Activated CD4-positive, alpha-beta T cell treated with anti-CD3 and anti-CD28 coated beads, Interleukin-2, amount 10 ng/mL, durations not matched to agents 7 days and 5 days (primary cell): ENCODE measurements at places on chromosomes 7 and 10. TPM values are rescaled to one million over a fixed set of nuclear protein-coding genes. Genes with fewer than 3 reads are reported as not detected.

CALCR gene
- total RNA-seq = not detected

GRCh38 chr7:74173074-74173473, 1.1 kb upstream of the EIF4H start:
- no peak for DNase-seq
- peaks cover 38% of the 10 kb centered on the region for H3K4me1 ChIP-seq
- H3K27ac ChIP-seq = peak overlapping the region; percentile 84
- H3K4me3 ChIP-seq = peak overlapping the region; percentile 85
- H3K27me3 ChIP-seq = no peaks in the 10 kb centered on the region

- H3K27me3 ChIP-seq = no peaks in the 10 kb centered on the region
- peaks cover 42% of the 10 kb centered on the region for H3K4me1 ChIP-seq
- DNase-seq = no peak
- peak overlapping the region; percentile 98 for H3K27ac ChIP-seq
- peak overlapping the region; percentile 89 for H3K4me3 ChIP-seq
Observed at GRCh38 chr7:97118306-97118917, 914 bp downstream of the SDHAF3 start.

GRCh38 chr10:112980937-112981336, 30.9 kb downstream of the TCF7L2 start:
- no peak overlapping the region for H3K27ac ChIP-seq
- peaks cover 7% of the 10 kb centered on the region for H3K4me1 ChIP-seq
- no peaks in the 10 kb centered on the region for H3K36me3 ChIP-seq
- peaks cover 68% of the 10 kb centered on the region for H3K27me3 ChIP-seq

- H3K27ac ChIP-seq = no peak overlapping the region
- no peaks in the 10 kb centered on the region for H3K4me1 ChIP-seq
- no peaks in the 10 kb centered on the region for H3K27me3 ChIP-seq
- no peak for DNase-seq
- H3K36me3 ChIP-seq = no peaks in the 10 kb centered on the region
- H3K4me3 ChIP-seq = no peak overlapping the region
Observed at GRCh38 chr10:118812393-118812740, 57.6 kb upstream of the CACUL1 start.

DNA sequence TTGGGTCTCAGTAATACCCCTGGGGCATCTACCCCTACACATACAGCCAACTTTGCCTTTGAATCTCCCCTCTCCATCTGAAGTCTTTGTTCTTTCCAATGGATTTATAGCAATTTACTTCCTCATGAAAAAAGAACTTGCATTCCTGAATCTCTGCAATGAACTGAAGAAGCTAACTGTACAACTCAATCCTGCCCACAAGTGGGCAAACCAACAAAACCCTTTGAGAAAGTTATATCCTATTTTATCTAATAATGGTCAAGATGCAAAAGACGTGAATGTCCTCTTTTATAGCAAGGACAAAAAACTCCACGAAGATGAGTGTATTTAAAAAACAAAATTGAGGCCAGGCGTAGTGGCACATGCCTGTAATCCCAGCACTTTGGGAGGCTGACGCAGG, 991.3 kb downstream of the LRMDA start:
- H3K36me3 ChIP-seq = no peaks in the 10 kb centered on the region
- H3K27ac ChIP-seq = no peak overlapping the region
- no peak for DNase-seq
- no peaks in the 10 kb centered on the region for H3K4me1 ChIP-seq

C10orf67 gene
- total RNA-seq = not detected

GRCh38 chr10:28470873-28471651, 61.9 kb upstream of the WAC start:
- H3K27me3 ChIP-seq = no peaks in the 10 kb centered on the region
- no peaks in the 10 kb centered on the region for H3K4me1 ChIP-seq
- no peak overlapping the region for H3K4me3 ChIP-seq
- H3K36me3 ChIP-seq = no peaks in the 10 kb centered on the region
- DNase-seq = no peak
- no peak overlapping the region for H3K27ac ChIP-seq

GRCh38 chr10:102152545-102152890, 329 bp downstream of the NOLC1 start:
- peak overlapping the region; percentile 99 for H3K27ac ChIP-seq
- H3K4me1 ChIP-seq = peaks cover 59% of the 10 kb centered on the region
- no peaks in the 10 kb centered on the region for H3K27me3 ChIP-seq
- peaks cover 64% of the 10 kb centered on the region for H3K36me3 ChIP-seq
- H3K4me3 ChIP-seq = peak overlapping the region; percentile 99

DNA sequence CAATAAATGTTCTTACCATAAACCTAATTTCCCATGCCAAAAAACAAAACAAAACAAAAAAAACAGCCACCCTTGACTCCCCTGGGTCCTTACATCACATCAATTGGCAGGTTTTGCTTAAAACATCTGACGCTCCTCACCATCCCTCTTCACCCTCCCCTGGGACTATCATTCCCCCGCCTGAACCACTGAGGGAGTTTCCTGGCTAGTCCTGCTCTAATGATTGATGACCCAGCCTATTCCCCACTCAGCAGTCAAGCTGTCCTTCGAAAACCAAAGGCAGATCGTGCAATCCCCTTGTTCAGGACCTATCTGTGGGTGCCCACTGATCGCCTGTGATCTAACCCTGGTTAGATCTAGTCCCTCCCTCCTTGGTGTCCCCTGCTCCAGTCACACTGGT, 11.2 kb upstream of the FRMPD2 start:
- DNase-seq = no peak
- peaks cover 25% of the 10 kb centered on the region for H3K4me1 ChIP-seq
- peaks cover 11% of the 10 kb centered on the region for H3K27me3 ChIP-seq

GRCh38 chr10:105063796-105064195, 422.7 kb downstream of the SORCS3 start:
- H3K4me1 ChIP-seq = no peaks in the 10 kb centered on the region
- no peaks in the 10 kb centered on the region for H3K27me3 ChIP-seq
- H3K36me3 ChIP-seq = no peaks in the 10 kb centered on the region

DNA sequence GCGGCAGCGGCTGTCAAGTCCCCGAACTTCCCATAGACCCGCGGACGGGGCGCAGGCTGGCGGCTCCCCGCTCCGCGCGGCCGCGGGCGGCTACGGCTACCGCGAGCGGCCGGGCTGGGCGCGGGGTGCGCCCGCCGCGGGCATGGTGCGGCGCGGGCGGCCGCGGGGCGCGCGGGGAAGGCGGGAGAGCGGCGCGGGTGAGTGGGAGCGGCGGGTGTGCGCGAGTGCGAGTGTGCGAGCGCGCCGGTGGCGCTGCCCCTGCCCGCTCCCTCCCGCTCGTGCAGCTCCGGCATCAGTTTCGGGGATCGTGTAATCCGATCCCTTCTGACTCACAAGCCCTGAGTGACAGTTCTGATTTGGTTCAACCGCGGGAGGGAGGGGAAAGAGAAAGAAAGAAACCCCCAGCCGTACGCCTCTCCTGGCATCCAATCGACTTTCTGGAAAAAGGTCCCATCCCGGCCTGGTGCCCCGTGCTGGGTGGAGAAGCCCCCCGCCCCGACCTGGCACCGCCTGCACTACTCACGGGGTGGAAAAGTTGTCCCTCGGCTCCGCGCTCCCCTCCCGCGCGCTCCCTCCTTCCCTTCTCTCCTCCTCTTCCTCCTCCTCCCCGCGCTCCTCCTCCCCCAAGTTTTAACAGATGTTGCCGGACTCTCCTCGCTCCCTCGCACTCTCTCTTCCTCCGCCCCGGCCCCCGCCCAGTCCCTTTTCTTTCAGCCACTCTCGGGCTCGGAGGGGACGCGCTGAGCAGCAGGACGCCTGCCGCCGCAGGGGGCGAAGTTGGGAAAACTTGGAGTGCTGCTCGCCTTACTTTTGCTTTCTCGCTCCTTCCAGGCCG, at the start of gene GLI3:
Gene GLI3, minus strand, starts transcription at position 234 of the 835 bp plus-strand sequence. CDS start 13,956 bp downstream, outside the sequence.
- H3K27ac ChIP-seq = no peak within 1 kb of the TSS
- peaks cover 11% of the 10 kb centered on the region for H3K4me1 ChIP-seq
- no peak for DNase-seq
- H3K4me3 ChIP-seq = peak within 1 kb of the TSS; percentile 72

TFEC gene
- not detected for total RNA-seq

IFIT5 gene
- total RNA-seq = 46.3 TPM

DNA sequence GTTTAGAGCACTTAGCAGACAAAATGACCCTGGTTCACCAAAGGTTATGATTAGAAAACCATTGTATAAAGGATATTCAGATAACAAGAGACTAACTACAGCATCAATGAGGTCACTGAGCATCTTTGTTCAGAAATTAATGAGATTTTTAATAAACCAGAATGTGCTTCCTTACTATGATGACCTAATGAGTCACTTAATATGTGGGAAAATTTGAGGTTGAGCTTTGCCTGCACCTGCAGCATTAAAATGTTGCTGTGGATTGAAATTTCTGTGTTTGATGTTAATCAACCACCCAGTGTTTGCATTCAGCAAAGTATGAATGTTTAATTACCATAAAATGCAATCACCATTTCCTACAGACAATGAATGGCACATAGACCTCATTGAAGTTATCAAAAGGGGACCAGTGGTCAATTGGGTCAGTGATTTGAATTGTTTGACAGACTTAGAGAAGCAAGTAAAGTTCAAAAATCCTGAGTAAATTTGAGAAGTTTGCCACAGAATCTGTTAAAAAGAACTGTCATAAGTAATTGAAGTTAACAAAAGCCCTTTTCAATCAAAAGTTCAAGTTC, 45.8 kb downstream of the EXOC6 start:
- no peaks in the 10 kb centered on the region for H3K27me3 ChIP-seq
- no peak overlapping the region for H3K4me3 ChIP-seq
- no peak overlapping the region for H3K27ac ChIP-seq
- no peaks in the 10 kb centered on the region for H3K4me1 ChIP-seq
- peaks cover 8% of the 10 kb centered on the region for H3K36me3 ChIP-seq

GRCh38 chr10:2980116-2980515, 87.2 kb upstream of the PFKP start:
- H3K4me1 ChIP-seq = no peaks in the 10 kb centered on the region
- H3K27ac ChIP-seq = no peak overlapping the region
- no peak for DNase-seq
- no peak overlapping the region for H3K4me3 ChIP-seq

GRM3 gene
- total RNA-seq = not detected

DNA sequence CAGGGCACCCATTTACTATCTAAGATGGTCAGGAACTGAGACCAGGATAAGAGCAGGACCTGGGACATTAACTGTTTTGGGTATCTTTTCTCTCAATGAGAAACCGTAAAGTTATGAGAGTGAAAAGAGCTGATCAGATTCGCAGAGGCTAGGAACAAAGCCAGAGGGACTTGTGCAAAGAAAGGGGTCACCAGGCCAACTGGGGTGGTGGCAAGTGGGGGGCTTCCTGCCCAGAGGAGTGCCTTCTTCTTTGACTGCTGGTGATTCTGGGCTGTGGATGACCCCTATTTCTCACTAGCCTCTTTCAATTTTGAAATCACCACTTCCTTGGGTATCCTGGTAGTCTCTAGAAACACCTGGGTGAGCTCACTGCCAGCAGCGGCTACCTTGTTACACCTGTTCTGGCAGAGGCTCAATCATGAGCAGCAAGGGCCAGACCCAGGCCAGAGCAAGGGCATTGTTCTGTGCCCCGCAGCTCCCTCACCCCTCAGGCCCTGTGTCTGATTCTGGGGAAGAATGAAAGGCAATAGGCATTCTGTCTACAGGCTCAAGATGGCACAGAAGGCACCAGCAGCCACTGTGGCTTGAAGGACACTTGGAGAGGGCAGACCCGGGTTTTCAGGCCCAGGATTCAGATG, 999 bp downstream of the SFTPD start:
- no peak overlapping the region for H3K4me3 ChIP-seq
- no peaks in the 10 kb centered on the region for H3K36me3 ChIP-seq
- no peaks in the 10 kb centered on the region for H3K4me1 ChIP-seq

TMEM139 gene
- total RNA-seq = 0.29 TPM

- DNase-seq = no peak
- no peak overlapping the region for H3K27ac ChIP-seq
- H3K27me3 ChIP-seq = peaks cover 7% of the 10 kb centered on the region
- no peaks in the 10 kb centered on the region for H3K4me1 ChIP-seq
Observed at GRCh38 chr7:123941391-123942180, 16.5 kb downstream of the SPAM1 start.

- H3K36me3 ChIP-seq = no peaks in the 10 kb centered on the region
- no peak overlapping the region for H3K27ac ChIP-seq
- DNase-seq = no peak
- peaks cover 14% of the 10 kb centered on the region for H3K27me3 ChIP-seq
- H3K4me3 ChIP-seq = no peak overlapping the region
- peaks cover 2% of the 10 kb centered on the region for H3K4me1 ChIP-seq
Observed at GRCh38 chr7:150791304-150791703, 8.9 kb downstream of the TMEM176B start.

SHH gene
- total RNA-seq = not detected

GRCh38 chr7:156768698-156769472, 124.1 kb downstream of the LMBR1 start:
- no peak overlapping the region for H3K4me3 ChIP-seq
- no peak overlapping the region for H3K27ac ChIP-seq

GRID2IP gene
- total RNA-seq = not detected

CHST3 gene
- 0.02 TPM for total RNA-seq

GRCh38 chr10:118725886-118726500, 28.8 kb downstream of the CACUL1 start:
- H3K36me3 ChIP-seq = peaks cover 10% of the 10 kb centered on the region
- no peak overlapping the region for H3K27ac ChIP-seq
- peaks cover 18% of the 10 kb centered on the region for H3K4me1 ChIP-seq
- H3K27me3 ChIP-seq = no peaks in the 10 kb centered on the region
- DNase-seq = no peak
- H3K4me3 ChIP-seq = no peak overlapping the region

SPAM1 gene
- total RNA-seq = not detected

NODAL gene
- not detected for total RNA-seq

GRCh38 chr7:148395990-148396716, 194.4 kb upstream of the C7orf33 start:
- H3K4me1 ChIP-seq = no peaks in the 10 kb centered on the region
- no peak overlapping the region for H3K27ac ChIP-seq
- H3K27me3 ChIP-seq = peaks cover 22% of the 10 kb centered on the region

- no peak overlapping the region for H3K4me3 ChIP-seq
- peaks cover 29% of the 10 kb centered on the region for H3K27me3 ChIP-seq
- DNase-seq = no peak
- no peaks in the 10 kb centered on the region for H3K4me1 ChIP-seq
- H3K27ac ChIP-seq = no peak overlapping the region
- no peaks in the 10 kb centered on the region for H3K36me3 ChIP-seq
Observed at GRCh38 chr10:91022390-91022789, 101.5 kb upstream of the ANKRD1 start.

DNA sequence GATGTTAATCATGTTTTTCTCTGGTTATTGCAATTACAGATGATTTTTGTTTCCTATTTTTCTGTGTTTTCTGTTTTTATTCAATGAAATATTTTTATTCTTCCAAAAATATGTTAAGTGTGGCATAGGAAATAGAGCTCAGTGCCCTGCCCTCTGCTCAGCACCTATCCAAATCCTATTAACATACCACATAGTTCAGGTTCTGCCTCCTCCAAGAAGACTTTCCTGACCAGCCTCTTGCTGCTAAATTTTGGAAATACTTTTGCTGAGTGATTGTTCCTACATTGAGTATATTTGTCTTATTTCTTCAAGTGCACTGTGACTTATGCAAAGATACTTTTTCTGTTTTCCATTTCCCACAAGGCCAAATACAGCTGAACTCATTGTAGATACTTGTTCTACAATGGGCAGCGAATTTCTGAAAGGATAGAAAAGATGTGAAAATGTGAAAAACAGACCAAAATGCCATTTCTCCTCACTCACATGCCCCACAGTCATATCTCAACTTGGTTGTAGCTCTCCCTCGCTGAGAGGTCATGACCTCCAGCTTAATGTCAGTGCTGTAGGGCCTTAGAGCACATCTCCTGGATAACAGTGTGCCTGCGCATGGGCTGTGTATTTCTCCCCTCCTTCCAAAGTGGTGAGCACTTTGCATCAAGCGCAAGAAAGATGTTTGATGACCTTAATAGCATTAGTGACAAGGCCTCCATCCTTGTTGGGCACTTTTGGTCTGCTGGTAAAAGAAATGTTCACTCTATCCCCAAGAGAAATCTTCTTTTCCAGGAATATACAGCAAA, 677.3 kb downstream of the LRMDA start:
- H3K27ac ChIP-seq = no peak overlapping the region
- H3K36me3 ChIP-seq = no peaks in the 10 kb centered on the region
- no peak overlapping the region for H3K4me3 ChIP-seq
- H3K27me3 ChIP-seq = no peaks in the 10 kb centered on the region
- no peak for DNase-seq
